ENCODE measurements at places on chromosomes 12 and 14.

DNA sequence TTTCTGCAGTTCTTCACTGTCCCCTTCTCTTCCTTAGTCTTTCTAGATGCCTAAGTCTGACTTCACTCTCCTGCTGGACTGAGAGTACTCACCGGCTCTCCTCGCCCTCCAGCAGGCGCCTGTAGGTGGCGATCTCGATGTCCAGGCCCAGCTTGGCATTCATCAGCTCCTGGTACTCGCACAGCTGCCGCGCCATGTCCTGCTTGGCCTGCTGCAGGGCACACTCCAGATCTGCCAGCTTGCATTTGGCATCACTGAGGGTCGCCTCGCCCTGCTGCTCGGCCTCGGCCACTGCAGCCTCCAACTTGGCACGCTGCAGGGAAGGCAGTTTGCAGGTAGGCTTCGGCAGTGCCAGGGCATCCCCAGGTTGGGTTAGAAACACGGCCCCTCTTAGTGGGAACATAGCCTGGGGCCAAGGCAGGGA, 5.2 kb downstream of the KRT84 start:
- DNase-seq, result no peak

GRCh38 chr14:49160983-49161382, 425.2 kb downstream of the RPS29 start:
- no peak for DNase-seq

DNA sequence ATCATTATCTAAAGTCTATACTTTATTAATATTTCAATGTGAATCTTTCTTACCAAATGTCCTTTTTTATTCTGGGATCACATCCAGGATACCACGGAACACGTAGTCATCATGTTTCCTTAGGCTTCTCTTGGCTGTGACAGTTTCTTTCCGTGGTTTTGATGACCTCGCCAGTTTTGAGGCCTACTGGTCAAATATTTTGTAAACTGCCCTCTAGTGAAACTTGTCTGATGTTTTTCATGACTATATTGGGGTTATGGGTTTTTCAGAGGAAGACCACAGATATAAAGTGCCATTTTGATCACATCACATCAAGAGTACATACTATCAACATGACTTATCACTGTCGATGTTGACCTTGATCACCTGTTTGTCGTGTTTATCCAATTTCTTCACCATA, 14.1 kb upstream of the SERPINA6 start:
- no peak for DNase-seq

DNA sequence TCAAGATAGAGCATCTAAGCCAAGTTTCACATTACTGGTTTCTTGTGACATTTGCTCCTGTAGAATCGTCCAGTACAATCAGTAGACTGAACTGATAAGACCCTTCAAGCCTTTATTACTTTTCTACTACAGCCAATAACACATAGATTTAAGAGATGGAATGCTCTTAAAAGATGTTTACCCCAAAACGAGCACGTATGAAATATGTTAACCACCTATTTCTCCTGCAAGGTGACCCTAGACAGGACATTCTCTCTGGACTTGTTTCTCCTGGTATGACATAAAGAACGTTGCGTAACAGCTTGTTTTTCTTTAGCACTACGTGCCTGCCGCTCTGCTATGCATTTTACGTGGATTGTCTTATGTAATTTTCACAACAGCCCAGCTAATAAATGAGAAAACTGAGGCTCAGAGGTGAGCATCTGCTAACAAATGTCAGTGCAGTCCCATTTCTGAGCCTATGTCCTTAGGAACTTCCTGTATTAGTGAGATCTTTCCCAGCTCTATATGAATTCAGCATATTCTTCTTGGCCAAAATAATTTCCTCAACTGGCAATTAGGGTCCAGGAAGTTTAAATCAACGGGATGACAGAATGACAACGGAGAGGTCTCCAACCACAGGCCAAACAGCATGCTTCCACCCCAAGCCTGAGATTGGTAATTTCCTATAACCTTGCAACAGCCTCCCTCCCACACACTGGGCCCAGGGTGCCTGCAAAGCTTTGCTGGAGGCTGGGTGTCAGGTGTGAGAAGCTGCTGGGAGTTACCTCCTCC, 3.7 kb downstream of the NFKBIA start:
- DNase-seq, result no peak

Data from right renal pelvis (tissue), 4 donors.